ENCODE measurements at places on chromosomes 6 and 20.
A peak's percentile ranks its signal among the peaks of the same experiment; 100 is the strongest.

- DNase-seq, result peak; percentile 55
These were observed 26.2 kb downstream of the CTCFL start for GRCh38 chr20:57498425-57499400.

GRCh38 chr20:34564833-34565232 is 6.3 kb downstream of the MAP1LC3A start:
- peak; percentile 70 for DNase-seq

- DNase-seq, result no peak
These were observed 12.9 kb upstream of the ZNF391 start for GRCh38 chr6:27375613-27376079.

- no peak for DNase-seq
These were observed 245.3 kb downstream of the OGFRL1 start for GRCh38 chr6:71533939-71534379.

DNA sequence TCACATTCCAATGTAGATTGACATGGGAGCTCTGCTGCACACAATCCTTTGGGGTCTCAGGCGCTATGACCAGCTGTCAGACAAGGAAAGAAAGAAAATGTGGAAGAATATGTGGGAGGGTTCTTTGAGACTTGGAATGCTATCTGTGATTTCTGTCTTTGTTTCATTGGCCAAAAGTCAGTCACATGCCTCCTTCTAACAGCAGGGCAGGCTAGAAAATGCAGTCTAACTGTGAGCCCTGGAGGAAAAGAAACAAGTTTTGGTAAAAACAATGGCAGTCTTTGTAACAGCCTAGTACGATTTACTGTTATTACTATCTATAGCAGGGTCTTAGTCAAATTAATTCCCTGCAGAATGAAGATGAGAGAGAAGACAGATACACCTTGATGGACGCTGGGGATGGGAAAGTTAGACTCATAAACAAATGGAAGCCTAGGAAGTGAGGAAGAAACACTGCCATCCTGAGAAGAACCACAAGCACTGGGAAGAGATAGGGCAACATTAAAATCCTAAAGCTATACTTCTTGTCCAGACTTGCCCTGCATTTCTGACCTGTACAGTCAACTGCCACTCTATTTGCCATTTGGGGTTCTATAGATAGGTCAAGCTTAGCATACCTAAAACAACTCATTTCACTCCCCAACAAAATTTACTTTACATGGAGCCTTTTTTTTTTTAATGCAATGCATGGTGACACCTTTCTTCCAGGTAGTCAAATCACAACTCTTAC is 833.0 kb downstream of the KIF16B start:
- no peak for DNase-seq

DNA sequence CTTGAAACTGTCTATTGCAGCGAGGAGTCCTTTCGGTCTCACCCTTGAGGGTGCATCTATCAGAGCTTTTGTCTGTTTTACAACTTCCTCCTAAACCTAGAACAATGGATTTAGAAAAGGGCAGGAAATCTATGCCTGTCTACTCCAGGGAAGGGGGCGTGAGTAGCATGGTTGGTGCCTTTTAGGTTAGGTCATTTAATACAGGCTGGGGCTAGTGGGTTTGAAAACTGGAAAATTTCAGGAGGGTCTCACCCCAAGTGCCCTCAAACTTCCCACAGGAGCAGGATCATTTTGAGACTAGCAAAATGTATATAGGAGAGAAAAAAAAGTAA is 33.5 kb upstream of the BMP6 start:
- no peak for DNase-seq

- no peak for DNase-seq
These were observed 2.1 kb upstream of the TMEM217 start for GRCh38 chr6:37260040-37260439.
